ENCODE measurements at places on chromosomes 5 and 9.

- DNase-seq: no peak
Observed at GRCh38 chr5:60131504-60131903, 238.0 kb upstream of the PDE4D start.

GRCh38 chr5:74167206-74167929, 473.2 kb downstream of the ENC1 start:
- peak; percentile 15 for DNase-seq

- DNase-seq: no peak
Observed at GRCh38 chr9:88661759-88662158, 126.8 kb downstream of the NXNL2 start.

DNA sequence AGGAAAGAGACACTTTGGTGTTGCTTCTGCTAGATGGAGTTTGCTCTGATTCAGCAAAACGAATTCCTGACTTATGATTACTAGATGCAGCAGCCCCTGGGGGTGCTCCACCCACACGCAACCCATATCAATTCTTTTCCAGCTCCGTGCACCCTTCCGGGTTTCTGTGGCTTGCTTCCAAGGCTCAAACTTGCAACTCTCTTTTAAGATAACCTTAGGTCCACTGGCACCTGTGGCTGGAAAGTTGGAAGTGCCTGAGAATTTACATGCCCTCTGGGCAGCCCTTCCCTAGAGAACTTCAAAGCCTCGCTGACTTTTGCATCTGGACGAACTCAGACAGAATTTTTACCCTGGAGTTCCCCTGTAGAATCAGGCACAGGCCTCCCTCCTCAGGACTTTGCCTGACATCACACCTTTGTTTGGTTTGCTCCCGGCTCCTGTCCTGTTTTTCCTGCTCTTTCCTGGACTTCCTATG, 224.9 kb downstream of the SNX18 start:
- no peak for DNase-seq

DNA sequence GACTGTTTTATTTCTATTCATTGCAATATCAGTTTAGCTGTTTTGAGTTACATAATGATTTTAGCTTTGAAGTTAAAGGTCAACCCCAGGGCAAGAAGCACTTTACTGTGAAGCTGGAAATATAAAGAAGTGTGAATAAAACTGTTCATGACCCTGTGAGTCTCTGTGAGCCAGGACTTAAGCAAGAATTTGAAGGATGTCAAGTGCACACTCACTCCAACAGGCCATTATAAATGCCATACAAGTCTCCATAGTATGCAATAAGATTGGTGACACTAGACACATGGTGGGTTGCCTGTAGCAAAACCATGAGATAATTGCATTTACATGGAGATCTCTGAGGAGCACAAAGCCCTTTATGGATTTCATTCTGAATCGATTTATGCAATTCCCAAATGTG, 318.7 kb upstream of the ITGA1 start:
- DNase-seq: no peak

DNA sequence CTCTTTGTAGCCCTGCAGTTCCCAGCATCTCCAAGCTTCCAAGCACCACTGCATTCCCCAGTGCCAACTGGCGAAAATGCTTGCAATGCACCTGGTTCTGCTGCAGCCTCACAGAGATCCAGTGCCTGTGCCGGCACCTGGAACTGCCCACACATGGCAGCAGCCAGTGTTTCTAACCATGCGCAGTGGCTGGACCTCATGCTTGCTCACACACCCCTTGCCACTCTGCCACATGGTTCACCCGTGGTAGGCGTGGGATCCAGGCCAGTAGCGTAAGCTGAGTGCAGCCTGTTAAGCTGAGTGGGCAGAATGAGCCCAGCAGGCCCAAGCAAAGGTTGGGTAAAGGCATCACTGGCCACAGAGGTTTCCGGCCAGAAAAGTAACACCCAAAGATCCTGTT, 214.1 kb upstream of the VLDLR start:
- no peak for DNase-seq

- no peak for DNase-seq
Observed at GRCh38 chr5:1078206-1078605, 33.7 kb downstream of the SLC12A7 start.

GRCh38 chr5:172509405-172509781, 55.1 kb upstream of the SH3PXD2B start:
- no peak for DNase-seq

GRCh38 chr9:99005651-99006050, 61.9 kb downstream of the COL15A1 start:
- no peak for DNase-seq

- no peak for DNase-seq
Observed at GRCh38 chr5:88702332-88702731, 180.7 kb downstream of the MEF2C start.

DNA sequence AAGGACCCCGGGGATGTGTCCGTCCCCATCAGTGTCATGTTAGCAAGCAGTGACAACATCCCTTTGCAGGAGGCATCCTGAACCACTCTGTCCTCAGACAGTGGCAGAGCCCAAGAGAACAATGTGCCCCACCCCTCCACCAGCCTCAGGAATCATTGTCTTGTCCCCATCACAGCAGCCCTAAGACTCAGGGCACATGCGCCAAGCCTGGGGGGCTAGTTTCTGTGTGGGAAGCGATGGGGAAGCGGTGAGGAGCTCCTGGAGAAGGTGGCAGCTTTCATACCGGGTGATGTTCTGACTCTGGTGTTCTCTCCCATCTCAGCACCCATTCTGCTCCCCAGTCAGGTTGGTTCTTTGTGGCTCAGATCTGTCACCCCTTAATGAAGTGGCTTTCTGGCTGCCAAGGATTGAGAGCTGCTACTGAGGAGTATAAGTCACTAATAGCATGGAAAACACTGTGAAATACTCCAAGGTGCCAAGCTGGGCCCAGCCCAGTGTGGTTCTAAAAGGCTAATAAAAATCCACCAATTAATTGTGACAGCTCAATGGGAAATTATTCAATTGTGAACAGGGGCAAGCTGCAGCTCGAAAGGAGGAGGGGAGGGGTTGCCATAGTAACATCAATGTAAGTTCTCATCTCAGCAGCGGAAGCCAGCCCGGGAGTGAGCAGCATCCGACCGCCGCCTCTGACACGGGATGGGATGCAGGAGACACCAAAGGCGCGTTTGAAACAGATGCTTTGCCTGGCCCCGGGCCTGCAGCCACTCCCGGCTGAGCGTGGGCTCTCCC, 4.7 kb downstream of the QRFP start:
- DNase-seq: no peak

DNA sequence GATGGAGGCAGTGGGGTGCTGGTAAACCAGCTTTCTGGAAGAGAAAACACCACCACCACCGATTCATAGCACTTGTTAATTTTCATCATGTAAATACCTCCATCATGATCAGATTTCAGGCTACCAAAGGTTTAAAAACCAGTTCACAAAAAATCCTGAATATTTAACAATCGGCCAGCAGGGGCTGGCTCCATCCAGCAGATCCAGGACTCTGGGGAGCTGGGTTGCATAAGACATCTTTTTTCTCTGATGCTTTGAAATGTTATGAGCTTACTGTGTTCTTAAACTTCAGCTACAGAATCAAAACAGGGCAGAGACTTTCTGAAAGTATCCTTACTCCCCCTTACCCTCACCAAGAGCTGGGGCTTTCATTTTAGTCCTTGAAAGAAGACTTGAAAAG, 14.6 kb upstream of the RNF183 start:
- DNase-seq: no peak

- peak; percentile 22 for DNase-seq
Observed at GRCh38 chr9:127163409-127163808, 41.0 kb upstream of the ANGPTL2 start.

DNA sequence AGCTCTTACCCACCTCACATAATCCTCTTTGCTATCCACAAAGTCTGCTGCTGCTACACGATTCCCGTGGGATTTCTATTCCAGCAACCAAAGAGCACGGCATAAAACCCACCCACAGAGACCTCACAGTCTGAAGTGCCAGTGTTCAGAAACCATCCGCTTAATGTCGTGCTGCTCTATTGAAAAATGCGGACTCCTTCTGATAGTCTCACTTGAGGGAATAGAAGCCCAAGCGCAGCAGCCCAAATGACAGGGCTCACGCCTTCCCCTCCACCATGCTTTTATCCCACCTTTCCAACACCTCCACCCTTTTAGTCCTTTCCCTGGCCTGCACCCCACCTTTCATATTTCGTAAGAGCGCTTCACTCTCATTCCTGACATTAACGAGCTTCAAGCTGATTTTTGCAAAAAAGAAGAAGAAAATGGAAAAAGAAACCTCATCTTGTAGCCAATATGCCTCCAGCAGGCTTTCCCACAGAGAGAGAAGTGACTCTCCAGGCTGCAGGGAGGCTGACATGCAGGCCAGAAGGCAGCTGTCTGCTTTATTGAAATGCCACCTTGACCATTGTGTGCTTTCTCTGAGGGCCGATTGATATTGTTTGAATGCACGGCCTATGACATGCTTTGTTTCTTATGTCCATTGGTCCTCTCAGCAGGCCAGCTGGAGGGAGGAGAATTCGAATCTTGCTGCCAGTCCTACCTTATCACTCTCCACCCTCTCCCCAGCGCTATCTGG, 70.6 kb upstream of the PCSK1 start:
- no peak for DNase-seq

DNA sequence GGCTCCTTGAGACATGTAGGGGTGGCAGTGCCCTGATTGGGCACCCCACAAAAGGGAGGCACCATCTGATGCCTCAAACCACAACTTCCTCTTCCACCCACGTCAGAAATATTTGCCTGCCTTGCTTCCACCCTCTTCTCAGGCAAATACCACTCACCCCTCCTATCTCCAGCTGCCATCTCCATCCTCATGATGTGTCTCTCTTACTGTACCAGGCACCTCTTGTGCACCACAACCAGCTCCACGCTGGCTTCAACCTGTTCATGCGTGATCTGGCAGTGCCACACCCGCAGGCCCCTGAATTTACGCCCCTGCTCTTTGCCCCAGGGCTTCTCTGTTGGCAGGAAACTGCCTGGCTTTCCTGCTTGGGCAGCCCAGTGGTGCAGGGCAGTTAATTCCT, 87.8 kb upstream of the HSPA9 start:
- DNase-seq: no peak

DNA sequence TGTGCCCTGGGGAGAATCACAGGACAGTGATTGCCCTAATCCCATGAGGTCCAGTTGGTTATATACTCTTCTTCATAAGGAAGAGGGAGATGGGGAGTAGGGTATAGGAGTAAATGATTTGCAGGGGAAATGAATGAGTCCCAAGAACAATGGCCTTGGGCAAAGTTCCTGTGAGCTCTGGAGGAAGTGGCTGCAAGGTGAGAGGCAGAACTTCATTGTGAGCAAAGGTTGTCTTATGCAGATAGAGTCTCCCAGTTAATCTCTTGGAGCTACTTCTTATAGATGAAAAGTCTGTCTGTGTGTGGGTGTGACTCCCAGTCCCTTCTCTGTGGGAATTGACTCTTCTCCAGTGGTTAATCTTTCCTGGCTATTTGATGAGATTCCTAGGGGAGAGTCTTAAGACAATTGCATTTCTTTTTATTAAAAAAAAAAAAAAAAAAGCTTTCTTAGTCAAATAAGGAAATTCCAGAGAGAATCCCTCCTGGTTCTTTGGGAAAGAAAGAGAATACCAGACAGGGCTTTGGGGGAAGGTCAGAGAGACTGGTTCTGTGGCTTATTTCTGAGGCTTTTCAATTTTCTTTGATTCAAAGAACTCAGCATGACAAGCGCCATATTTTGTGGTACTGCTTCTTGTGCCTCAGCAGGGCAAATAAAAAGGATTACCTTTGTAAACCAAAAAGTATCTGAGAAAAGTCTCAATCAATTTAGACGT, 33.6 kb upstream of the MEGF10 start:
- DNase-seq: no peak

DNA sequence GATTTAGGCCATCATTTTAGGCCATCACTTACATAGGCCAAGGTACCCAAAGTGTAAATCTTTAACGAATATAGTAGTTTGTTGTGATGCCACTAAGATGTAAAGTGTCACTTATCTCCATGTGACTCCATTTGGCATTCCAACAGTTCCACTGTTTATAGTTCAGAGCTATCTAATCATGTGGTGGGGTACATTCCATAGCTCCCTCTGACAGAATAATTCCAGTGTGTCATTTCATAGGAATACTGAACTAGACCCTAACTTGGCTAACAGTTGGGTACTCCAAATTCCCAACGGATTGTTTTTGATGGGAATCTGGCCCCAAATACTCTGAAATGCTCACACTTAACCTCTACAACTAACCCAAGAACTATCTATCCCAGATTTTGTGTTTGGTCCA, 76.7 kb upstream of the FST start:
- no peak for DNase-seq

DNA sequence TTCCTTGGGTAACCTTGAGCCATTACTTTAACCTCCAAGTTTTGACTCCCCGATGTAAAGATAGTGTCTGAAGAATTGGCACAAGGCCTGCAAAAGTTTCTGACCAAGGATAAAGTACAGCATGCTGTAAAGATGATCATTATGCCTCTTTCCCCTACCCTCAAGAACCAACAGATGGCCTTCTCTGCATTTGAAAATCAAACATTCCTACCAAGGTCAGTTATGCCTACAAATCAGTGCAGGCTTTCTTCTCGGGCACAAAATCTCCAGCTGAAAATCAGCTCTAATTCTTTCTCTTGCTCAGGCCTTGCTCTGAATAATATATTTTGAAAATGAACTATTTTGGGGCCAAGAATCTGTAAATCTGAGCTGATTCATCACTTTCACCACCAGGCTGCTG, 59.7 kb downstream of the PPP2R2B start:
- no peak for DNase-seq

- DNase-seq: no peak
Observed at GRCh38 chr9:113507256-113507655, 43.7 kb downstream of the RGS3 start.

DNA sequence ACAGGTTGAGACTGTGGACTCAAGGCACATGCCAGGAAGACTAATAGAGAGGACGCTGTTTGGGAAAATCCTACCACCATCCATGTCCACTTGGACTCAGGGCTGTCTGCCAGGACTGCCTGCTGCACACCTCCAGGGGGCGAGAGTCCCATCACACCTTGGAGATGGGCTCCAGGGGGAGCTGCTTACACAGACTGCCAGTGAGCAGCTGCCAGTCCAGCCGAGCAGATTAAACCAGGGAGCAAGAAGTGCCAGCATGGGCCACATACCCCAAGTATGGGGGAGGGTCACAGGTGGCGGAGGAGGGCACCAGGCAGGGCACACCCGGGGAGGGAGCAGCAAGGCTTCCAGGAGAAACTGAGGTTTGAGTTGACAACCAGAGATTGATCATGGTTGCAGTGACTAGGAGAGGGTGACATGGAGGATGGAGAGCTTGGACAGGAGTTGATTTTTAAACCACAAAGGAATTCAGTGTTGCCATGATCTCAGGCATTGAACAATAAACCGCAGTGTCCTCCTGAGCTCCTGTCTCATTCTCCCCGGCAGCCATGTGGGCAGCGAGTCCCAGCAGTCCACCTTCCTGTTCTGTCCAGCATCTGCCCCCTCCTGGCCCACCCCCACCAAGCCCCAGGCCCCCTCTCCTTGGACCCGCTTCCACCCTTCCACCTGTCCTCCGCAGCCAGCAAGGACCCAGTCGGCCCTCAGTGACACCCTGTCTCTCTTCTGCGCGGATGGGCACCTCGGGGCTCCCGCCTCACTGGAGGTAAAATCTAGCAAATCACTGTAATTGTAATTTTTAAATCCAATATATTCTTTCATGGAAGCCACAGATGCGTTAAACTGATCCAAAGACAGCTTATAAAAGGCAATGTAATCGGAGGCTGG, 3.1 kb upstream of the VAV2 start:
- DNase-seq: peak; percentile 42

- DNase-seq: no peak
Observed at GRCh38 chr5:5708367-5708919, 286.0 kb downstream of the ICE1 start.

- DNase-seq: no peak
Observed at GRCh38 chr9:134224127-134224526, 59.8 kb upstream of the RNU6ATAC start.
